CD8-positive, alpha-beta T cell (primary cell): ENCODE measurements at places on chromosomes 1 and 21.

GRCh38 chr1:10612436-10613160 lies 137.8 kb downstream of the PEX14 start:
- no peak for DNase-seq

- DNase-seq = no peak
These were observed 200.6 kb downstream of the ADGRL2 start for GRCh38 chr1:82001345-82001744.

DNA sequence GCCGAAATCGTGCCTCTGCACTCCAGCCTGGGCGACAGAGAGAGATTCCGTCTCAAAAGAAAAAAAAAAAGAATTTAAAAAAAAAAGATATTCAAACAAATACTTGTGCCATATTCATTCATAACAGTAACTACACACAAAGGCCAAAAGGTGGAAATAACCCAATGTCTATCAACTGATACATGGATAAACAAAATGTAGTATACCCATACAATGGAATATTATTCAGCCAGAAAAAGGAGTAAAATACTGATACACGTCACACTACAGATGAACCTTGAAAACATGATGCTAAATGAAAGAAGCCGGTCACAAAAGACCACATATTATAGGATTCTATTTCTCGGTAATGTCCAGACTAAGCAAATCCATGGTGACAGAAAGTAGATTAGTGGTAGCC lies 109.4 kb upstream of the SOD1 start:
- DNase-seq = no peak

GRCh38 chr21:25582888-25583287 lies 24.4 kb downstream of the MRPL39 start:
- DNase-seq = no peak

- DNase-seq = no peak
These were observed 15.0 kb downstream of the GPR88 start for GRCh38 chr1:100552922-100553321.

DNA sequence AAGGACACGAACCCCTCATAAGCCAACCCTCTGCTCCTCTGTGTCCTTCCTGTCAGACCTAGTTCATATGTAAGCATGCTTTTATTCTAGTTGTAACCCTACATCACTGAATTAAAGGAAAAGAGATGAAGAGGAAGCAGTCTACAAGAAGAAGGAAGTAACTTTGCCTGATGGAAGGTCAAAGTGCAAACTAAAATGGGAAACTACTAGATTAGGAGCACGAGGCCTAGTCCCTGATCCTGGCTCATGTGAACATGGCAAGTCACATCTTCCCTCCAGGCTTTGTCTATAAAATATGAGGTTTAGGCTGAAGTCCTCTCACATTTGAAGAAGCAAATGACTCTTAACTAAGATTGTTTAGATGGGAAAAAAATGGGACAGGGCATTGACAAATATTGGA lies 13.2 kb downstream of the ZMYND12 start:
- DNase-seq = no peak

DNA sequence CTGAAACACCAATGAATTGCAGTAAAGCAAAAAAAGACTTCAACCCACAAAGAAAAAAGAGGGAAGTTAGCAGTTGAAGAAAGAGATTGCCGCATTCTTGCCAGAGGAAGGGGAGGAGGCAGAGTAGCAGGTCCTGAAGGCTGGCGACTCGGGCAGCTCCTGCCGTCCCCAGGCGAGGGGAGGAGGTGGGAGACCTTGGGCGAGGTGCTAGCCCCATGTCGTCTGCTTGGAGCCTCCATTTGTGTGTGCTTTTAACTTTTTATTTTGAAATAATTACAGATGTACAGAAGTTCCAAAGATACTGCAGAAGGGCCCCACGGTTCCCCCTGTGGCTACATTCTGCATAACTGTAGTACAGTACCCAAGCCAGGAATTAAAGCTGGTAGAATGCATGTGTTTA lies 6.7 kb downstream of the TRPM2 start:
- DNase-seq = no peak

GRCh38 chr1:244450597-244451538 lies 841 bp downstream of the ADSS2 start:
- DNase-seq = peak; percentile 67

GRCh38 chr1:89966656-89967055 lies 28.3 kb upstream of the ZNF326 start:
- no peak for DNase-seq

- no peak for DNase-seq
These were observed 650.0 kb downstream of the SMYD3 start for GRCh38 chr1:245856944-245857531.

DNA sequence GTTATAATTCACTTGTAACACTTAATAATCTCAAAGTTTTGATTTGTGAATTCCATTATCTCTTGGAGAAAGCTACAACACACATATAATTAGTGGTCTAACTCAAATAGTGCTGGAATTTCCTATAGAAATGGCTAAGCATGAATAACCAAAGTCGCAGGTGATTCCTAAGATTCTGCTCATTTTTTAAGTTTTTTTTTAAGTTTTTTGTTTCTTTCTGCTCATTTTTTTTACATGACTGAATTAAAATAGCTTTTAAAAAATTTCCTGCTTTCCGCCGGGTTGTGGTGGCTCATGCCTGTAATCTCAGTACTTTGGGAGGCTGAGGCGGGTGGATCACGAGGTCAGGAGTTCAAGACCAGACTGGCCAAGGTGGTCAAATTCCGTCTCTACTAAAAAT lies 90.4 kb downstream of the APP start:
- DNase-seq = no peak
